ENCODE measurements at places on chromosomes 5 and 9.

DNA sequence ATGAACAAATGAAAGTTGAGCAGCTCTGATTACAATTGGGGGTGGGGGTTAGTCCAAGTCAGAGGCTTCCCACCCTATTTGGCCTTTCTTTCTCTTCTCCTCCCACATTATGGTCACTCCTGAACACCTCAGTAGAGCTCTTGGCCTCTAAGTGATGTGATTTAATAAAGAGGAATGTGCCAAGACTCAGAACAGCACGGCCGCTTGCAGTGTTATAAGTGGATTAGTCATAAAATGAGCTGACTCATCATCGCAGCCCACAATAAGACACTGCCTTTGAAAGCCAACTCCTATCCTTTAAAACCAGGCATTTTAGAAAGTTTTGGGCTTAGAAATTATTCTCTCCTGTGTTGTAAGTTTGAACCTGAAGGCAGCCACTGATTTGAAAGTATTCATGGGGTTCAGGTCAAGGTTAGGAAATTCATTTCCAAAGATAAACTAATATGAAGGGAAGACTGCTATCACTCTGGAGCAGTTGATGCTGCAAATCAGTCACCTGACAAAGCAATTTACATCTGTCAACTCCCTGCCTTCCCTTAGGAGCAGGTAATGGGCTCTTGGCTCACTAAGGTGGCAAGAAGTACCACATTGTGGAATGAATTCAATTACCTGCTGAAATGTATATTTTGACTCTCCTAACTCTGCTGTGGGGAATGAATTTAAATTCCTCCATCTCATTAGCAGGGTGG lies 283.6 kb upstream of the NMUR2 start:
- peak; percentile 79 for DNase-seq

GRCh38 chr5:66877843-66878242 lies 281.6 kb downstream of the MAST4 start:
- DNase-seq = no peak

DNA sequence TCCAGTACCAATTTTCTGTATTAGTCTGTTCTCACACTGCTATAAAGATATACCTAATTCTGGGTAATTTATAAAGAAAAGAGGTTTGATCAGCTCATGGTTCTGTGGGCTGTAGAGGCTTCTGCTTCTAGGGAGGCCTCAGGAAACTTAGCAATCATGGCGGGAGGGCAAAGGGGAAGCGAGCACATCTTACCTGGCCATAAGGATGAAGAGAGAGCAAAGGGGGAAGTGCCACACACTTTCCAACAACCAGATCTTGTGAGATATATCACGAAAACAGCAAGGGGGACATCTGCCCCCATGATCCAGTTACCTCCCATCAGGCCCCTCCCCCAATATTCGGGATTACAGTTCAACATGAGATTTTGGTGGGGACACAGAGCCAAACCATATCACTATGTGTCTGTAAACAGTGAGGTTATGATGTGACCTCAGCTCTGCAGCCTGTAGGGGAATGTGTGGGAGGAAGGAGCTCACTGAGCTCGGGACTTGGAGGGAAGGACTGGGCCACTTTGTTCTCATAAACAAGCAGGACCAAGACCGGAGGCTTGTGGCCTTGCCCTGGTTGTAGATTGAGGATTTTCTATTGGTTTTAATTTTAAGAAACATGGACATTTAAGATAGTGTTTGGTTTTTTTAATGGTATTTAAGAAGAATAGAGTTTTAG lies 85.2 kb downstream of the EHMT1 start:
- DNase-seq = no peak

DNA sequence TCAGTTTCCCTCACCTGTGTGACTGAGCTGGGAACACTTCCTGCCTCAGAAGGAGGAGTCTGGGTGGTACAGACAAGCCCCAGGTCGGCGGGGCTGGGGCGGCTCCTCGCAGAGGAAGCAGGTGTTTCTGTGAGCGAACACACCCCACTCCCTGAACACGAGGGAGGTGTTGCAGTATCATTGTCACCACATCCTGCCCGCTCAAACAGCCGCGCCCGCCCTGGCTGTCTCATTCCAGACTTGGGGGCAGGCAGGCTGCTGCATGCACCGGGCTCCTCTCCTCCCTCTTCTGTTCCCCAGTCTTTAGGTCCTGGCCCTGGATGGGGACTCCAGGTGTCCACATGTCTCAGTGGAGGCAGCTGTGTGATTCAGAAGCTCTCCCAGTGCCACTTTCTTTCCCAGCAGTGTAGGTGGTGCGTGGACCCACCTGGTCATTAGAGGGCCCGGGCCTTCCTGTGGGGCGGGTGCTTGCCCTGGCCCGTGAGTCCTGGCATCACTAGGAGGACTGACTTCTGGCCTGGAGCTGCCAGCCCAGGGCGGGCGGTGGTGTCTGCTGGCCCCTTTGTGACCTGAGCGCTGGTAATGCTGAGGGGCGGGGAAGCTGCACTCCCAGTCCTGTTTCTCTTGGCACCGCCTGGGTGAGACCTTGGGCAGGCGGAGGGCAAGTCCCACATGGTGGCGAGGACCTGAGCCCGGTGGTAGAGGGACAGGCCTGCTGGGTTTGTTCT lies 18.3 kb upstream of the PHYHD1 start:
- peak; percentile 48 for DNase-seq

DNA sequence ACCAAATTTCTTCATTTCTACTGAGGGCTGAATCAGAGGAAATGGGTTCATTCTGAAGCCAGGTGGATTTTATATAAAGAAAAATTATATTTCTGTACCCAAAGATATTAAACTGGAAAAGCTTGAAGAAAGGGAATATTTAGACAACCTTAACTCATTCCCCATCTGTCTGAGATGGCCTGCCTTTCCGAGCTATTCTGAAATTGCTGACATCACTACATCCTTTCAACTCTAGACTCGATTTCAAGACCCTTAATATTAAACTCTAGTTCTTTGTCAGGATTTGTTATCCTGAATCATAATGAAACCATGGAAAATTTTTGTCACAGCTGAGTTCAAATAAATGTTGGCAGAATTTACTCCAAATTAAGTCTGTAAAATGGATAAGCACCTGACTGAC lies 818.5 kb upstream of the SEMA6A start:
- no peak for DNase-seq

DNA sequence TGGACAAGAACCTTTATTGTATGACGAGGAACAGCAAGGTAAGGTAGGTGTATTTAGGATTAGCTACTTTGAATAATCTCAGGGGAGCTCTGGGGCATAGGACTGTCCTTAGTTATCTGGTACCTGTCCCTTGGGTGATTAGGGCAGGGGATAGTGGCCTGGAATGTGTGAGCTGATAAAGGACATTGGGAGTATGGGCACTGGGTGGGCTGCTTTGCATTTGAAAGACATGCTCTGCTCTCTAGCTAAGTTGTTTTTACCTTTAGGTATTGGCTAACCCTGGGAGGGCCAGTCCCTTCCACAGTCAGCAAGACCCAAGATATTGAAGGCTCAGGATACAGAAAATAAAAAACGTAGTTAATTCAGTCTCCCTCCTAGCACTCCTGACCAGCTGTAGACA lies 282.8 kb upstream of the C9orf72 start:
- DNase-seq = no peak

DNA sequence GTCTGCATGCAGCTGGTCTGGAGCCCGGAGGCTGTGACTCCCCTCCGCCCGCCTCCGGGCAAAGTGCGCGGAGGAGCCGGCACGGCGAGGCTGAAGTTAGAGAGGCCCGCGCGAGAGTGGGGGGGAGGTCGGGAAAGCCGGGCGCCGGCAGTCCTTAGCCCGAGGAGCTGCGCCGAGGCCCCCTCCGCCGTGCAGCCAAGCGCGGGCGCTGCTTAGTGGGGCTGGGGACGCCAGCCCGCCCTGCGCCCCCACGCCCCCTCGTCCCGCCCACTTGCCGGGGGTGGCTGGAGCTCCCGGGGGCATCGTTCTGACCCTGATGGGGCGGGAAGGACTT lies 403 bp downstream of the NINJ1 start:
- DNase-seq = no peak

DNA sequence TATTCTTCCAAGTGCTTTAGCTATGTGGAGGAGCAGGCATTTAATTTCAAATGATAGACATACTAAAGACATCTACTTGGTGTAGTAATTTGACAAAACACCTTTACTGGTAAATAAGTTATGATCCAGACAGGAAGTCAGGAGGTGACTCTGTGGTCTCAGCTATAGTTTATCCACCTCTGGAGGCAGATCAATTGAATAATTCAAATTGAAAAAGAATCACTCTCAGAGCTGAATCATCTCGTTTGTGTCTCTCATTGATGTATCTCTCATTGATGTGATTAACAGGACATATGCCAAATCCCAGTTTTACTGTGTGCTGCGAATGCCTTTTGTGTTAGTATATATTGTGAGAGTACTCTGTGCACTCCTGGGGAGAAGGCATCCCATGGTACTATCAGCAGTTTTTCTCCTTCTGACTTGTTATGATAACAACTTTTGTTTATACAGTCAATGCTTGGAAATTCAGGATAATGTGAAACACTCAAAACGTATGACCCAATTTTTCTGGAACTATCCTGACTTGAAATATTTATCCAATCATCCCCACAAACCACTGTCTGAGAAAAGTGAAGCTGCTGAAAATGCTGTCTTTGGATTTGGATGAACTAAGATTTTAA lies 48.5 kb upstream of the DAB2 start:
- DNase-seq = no peak

- DNase-seq = no peak
These were observed 187.1 kb downstream of the BNC2 start for GRCh38 chr9:16683326-16683725.

- DNase-seq = no peak
These were observed 21.6 kb upstream of the TRIO start for GRCh38 chr5:14121552-14121951.

GRCh38 chr5:118956727-118957126 lies 31.6 kb downstream of the DTWD2 start:
- DNase-seq = no peak

- DNase-seq = peak; percentile 89
These were observed 55.3 kb upstream of the IL17B start for GRCh38 chr5:149434162-149435014.

GRCh38 chr9:114488398-114489129 lies 16.7 kb downstream of the WHRN start:
- no peak for DNase-seq

DNA sequence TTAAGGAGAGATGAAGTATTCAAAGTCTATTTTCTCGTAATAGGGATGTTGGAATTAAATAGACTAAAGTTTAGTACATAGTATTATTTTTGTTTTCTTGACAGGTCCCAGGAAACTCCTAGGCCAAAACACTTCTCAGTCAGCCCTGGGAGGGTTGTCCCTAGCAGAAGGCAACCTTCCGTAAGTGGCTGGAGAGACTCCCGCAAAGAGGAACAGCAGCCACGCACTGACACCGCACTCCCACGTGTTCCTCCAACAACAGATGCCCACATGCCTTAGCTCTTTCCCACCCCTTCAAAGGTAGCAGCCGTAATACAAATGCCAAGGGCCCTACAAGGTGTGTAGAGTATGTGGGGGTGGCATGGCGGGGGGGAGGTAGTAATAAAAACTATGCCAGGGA lies 28.4 kb downstream of the PCDHGC5 start:
- no peak for DNase-seq

- no peak for DNase-seq
These were observed 10.0 kb downstream of the ENC1 start for GRCh38 chr5:74630453-74631066.

GRCh38 chr9:134660407-134660806 lies 18.8 kb downstream of the COL5A1 start:
- DNase-seq = no peak

DNA sequence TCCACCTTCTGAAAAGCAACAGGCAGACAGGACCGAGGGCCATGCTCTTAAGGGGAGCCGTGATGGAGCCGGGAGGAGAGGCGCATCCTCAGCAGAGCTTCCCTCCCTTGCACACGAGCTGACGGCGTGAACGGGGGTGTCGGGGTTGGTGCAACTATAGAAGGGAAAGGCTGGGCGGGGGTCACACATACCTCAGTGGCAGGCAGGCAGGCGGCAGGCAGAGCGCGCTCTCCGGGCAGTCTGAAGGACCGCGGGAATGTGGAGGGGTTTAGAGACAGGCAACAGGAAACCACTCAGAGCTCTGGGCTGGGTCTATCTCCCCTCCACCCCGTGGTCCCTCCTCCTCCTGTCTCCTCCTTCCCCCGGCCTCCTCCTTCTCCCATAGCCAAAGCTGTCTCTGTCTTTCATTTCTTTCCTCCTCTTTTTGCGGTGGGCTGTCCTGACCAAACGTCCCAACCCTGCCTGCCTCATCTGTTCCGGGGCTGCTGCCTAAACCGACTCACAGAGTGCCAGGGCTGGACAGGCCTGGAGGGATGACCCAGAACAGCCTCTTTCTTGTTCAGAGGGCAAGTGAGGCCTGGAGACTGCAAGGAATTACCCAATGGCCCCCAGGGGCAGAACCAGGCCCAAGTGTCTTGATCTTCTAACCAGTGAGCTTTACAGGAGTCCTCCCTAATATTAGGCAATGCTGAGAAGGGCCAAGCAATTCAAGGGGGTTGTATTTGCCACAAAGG lies at the start of gene SPARC:
Gene SPARC (minus strand): TSS at position 242 of the 734 bp plus-strand sequence. CDS start 10,727 bp downstream, outside the sequence.
- peak; percentile 96 for DNase-seq

DNA sequence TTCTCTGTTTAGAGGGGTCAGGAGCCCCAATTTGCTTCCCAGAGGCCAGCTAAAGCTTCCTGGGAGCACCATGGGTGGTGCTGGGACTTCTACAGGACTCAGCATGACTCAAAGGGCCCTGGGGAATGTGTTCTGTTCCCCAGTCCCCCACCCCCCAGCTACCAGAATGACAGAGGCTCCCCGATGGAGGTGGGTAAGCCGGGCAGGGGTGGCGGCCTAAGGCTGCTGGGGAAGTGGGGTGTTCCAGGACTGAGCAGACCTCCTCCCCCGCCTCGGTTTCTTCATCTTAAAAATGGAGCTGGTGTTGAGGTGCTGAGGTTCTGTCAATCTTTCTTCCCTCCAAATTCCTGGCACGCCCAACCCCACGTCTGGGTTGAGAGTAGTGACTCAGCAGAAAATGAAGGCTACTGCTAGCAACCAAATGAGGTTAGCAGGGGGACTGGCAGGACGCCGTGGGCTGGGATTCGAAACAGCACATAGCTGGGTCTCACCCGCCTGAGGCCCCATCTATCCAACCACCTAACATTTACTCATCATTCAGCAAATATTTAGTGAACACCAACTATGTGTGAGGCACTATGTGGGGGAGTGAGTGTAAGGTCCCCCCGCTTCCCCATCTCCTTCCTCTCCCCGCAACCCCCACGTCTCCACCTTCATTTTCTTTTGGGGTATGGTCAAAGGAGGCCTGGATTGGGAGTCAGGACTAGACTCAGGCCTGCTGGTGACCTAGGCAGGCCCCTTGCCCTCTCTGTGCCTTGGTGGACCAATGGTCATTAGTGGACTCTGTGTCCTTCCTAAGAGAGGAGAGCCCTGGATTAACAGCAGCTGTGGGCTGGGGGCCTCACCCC lies 50.2 kb downstream of the C9orf50 start:
- DNase-seq = peak; percentile 84
